Activated naive CD8-positive, alpha-beta T cell treated with anti-CD3 and anti-CD28 coated beads, Interleukin-2, amount 10 ng/mL, durations not matched to agents 7 days and 5 days (primary cell): ENCODE measurements at places on chromosomes 5 and 9. TPM values are rescaled to one million over a fixed set of nuclear protein-coding genes. Genes with fewer than 3 reads are reported as not detected.

- no peak for DNase-seq
Observed at GRCh38 chr9:125681657-125682056, 25.4 kb downstream of the MAPKAP1 start.

DNA sequence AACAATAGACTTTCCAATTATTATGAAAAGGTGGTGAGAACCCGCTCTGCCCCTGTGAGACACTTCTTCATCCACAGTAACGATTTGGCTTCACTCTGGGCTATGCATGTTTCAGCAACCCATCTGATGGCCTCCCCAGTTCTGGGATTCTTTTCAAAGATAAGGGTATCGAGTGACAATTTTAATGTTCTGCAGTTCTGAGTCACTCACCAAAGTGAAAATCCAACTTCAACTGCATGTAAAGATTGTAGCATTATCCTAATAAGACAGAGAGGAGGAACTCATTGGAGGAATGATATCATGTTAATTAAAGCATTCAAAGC, 1078.3 kb upstream of the SEMA6A start:
- DNase-seq = no peak

The BTNL8 gene
- not detected for total RNA-seq

GRCh38 chr9:136814725-136815421, 7.1 kb downstream of the RABL6 start:
- no peak for DNase-seq
